CD8-positive, alpha-beta memory T cell (primary cell): ENCODE measurements at places on chromosomes 11 and 22.
A peak's percentile ranks its signal among the peaks of the same experiment; 100 is the strongest.

DNA sequence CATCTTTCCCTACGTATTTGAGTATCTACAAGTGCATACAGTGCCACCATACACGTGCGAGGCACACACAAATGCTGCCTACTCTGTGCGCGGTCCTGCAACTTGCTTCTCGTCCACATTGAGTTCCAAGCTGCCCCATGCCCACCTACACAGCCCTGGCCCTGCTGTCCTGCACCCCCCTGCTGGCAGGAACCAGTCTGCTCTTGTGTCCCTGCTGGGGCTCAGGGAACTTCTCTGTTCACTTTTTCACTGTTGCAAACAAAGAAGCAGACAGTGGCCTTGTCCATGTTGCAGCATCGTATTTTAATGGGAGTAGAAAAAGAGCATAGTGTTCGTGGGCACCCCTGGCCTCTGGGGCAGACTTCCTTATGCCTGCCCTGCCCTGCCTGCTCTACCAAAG is 14.0 kb downstream of the CPT1A start:
- DNase-seq = no peak

DNA sequence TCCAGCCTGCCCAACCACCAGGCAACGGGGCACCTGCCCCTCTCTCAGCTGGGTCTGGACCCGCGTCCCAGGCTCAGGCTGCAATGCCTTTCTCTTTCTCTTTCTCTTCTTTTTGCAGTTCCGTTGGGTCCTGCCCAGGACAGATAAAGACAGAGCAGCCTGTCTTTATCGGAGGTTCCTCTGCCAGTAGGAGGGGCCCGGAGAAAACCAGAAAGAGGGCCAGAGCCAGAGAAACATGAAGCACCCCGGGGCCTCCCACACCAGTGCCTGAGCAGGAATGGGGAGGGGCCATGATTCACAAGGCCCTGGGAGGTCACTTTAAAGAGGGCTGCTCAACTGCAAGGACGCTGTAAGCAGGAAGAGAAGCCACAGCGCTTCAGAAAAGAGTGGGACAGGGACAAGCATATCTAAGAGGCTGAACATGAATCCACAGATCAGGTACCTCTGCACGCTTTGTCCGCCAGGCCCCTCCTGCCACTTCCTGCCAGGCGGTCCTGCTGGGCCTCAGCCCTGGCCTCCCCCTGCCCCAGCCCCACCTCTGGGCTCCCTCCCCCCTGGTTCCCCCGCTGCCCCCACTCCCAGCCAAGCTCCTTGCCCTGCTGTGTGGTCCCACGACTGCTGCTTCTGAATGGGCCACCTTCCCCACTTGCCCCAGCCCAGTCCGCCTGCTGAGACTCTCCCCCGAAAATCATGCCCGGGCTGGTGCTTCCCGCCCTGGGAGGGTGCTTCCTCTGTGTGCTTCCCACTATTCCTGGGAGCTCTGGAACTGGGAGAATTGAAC is at the start of gene APOBEC3C:
TSS of gene APOBEC3C (plus strand) at position 316 of the 781 bp plus-strand sequence. CDS start at position 422, 106 bp downstream.
- DNase-seq = peak; percentile 62

GRCh38 chr22:33361581-33361980 is 303.4 kb upstream of the SYN3 start:
- no peak for DNase-seq

DNA sequence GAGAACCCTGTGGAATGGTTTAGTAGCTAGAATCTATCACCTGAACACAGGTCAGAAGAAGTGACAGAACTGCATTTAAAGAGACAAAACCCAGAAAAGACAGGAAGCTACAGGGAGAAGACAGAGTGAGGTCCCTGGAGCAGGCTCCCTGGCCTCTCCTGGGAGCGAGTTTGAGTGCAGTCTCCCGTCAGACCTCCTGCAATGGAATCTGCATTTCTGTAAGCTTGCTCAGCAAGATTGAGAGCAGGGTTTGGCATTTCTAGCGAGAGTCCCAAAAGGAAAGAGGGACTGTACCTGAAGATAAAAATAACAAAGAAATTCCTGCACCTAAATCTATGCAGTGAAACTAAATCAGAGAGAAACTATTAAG is 74.2 kb downstream of the MORC2 start:
- no peak for DNase-seq

- DNase-seq = peak; percentile 99
These were observed at the start of the genes CFAP68 and FDXACB1 for GRCh38 chr11:111878849-111879636. Gene CFAP68, plus strand, starts transcription at chr11:111879541. Its CDS starts 20 bp downstream, at chr11:111879561. Gene FDXACB1, minus strand, starts transcription at chr11:111879165. Its CDS starts 33 bp downstream, at chr11:111879132.

DNA sequence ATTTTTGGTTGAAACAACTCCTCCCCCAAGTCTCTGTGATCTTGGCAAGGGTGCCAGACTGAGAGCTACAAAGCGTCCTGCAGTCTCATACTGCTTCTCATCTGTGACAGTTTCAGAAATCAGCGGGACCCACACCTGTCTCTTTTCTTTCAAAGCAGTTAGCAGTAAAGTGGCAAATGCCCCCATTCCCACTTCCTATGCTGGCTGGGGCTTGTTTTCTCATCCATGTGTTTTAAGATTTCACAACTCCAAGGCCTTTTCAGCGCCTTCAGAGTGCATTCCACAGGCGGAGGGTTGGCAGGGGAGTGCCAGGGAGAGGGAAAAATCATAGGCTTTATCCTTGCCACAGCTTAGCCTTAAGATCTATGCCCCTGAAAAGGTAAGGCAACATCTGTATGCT is 493.5 kb downstream of the OPCML start:
- DNase-seq = no peak

DNA sequence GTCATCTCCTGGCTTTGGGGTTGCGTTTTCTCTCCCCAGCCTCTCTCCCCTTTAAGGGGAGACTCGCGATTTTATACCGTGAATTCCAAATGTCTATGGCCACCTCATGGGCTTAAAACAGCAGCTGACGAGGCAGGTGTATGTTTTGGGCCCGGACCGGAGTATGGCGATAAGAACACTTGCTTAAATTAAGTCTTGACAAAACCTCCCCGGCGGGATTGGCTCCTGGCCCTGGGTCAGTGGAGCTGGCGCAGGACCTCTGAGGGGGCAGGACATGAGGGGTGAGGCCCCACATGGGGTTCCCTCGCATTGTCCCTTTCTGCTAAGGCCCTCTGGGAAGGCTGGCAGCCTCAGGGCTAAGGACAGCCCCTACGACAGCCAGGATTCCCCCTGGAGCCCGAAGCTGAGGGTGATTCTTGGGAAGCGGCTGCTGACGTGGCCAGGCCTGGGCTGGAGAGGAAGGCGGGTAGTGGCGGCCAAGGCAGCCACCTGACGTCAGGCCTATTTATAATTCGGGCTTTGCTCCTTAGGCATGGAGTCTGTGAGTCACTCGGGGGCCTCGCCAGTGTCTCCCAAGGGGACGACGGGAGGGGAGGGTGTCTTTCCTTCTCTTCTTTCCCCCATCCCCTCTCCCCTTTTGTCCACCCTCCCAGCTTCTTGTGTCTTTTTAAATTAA is 12.7 kb downstream of the MYO18B start:
- no peak for DNase-seq
